ENCODE measurements at places on chromosomes 4 and X.

- H3K4me3 ChIP-seq, result no peak overlapping the region
- peaks cover 26% of the 10 kb centered on the region for H3K27me3 ChIP-seq
- DNase-seq, result no peak
- peaks cover 28% of the 10 kb centered on the region for H3K4me1 ChIP-seq
- H3K36me3 ChIP-seq, result no peaks in the 10 kb centered on the region
- H3K27ac ChIP-seq, result no peak overlapping the region
Observed at GRCh38 chr4:123672987-123673386, 276.4 kb downstream of the SPRY1 start.

- no peaks in the 10 kb centered on the region for H3K36me3 ChIP-seq
- H3K4me1 ChIP-seq, result no peaks in the 10 kb centered on the region
- DNase-seq, result no peak
- H3K27me3 ChIP-seq, result no peaks in the 10 kb centered on the region
- H3K4me3 ChIP-seq, result no peak overlapping the region
Observed at GRCh38 chr4:177125656-177126055, 184.0 kb upstream of the NEIL3 start.

- peaks cover 10% of the 10 kb centered on the region for H3K4me1 ChIP-seq
- H3K4me3 ChIP-seq, result peak overlapping the region; percentile 73
- no peaks in the 10 kb centered on the region for H3K36me3 ChIP-seq
- H3K27ac ChIP-seq, result peak overlapping the region; percentile 77
Observed at GRCh38 chrX:18674417-18674787, 2.5 kb upstream of the RS1 start.

- H3K27me3 ChIP-seq, result peaks cover 18% of the 10 kb centered on the region
- no peaks in the 10 kb centered on the region for H3K4me1 ChIP-seq
- H3K36me3 ChIP-seq, result no peaks in the 10 kb centered on the region
- no peak overlapping the region for H3K27ac ChIP-seq
- no peak for DNase-seq
Observed at GRCh38 chr4:140187316-140187695, 33.3 kb upstream of the MAML3 start.

GRCh38 chr4:102522031-102522440 lies 20.9 kb downstream of the NFKB1 start:
- peaks cover 89% of the 10 kb centered on the region for H3K4me1 ChIP-seq
- H3K27me3 ChIP-seq, result no peaks in the 10 kb centered on the region
- H3K4me3 ChIP-seq, result no peak overlapping the region
- no peak for DNase-seq
- H3K36me3 ChIP-seq, result peaks cover 44% of the 10 kb centered on the region
- peak overlapping the region; percentile 25 for H3K27ac ChIP-seq

DNA sequence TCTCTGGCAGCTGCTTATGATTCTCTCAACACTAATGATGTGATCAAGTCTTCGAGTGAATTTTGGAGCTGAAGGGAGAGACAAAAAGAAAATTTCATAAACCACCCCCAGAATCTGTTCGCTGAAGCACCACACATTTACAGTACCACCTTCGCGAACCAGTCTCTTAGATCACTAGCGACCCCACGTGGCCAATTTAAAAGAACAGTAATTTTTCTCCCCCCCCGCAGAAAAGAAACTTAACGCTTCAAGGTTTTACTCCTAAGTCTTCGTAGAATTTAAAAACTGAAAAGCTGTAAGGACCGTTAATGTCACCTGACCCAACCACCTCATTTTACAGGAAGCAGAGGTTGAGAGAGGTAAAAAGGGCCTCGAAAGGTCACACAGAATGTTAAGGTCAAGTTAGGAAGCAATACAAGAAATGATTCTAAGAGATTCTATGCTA lies 187.5 kb downstream of the QDPR start:
- DNase-seq, result peak; percentile 70
- H3K27ac ChIP-seq, result peak overlapping the region; percentile 48
- peaks cover 15% of the 10 kb centered on the region for H3K4me1 ChIP-seq
- H3K27me3 ChIP-seq, result peaks cover 3% of the 10 kb centered on the region
- no peaks in the 10 kb centered on the region for H3K36me3 ChIP-seq
- H3K4me3 ChIP-seq, result no peak overlapping the region

DNA sequence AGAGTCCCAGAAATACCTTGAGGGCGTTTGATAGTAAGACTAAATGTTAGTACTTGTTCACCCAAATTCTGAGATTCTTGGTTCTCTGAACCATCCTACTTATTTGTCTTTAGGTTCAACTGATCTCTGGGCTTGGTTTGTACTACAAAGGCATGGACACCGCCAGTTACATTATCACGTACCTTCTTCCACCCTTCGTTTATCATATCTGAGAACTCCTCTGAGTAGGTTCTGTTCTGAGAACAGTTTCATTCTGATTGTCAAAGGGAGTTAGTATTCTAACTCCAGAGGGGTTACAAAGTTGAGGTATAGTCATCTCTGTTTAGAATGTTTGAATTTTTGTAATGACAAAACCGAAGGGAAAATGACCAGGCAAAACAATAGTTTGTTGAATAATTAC lies 19.3 kb downstream of the ZFX start:
- H3K27me3 ChIP-seq, result no peaks in the 10 kb centered on the region
- no peak for DNase-seq
- H3K4me1 ChIP-seq, result peaks cover 25% of the 10 kb centered on the region
- no peak overlapping the region for H3K4me3 ChIP-seq
- H3K27ac ChIP-seq, result peak overlapping the region; percentile 6
- H3K36me3 ChIP-seq, result peaks cover 30% of the 10 kb centered on the region

GRCh38 chrX:24023544-24023943 lies 3.4 kb downstream of the KLHL15 start:
- H3K36me3 ChIP-seq, result peaks cover 30% of the 10 kb centered on the region
- peak overlapping the region; percentile 86 for H3K27ac ChIP-seq

DNA sequence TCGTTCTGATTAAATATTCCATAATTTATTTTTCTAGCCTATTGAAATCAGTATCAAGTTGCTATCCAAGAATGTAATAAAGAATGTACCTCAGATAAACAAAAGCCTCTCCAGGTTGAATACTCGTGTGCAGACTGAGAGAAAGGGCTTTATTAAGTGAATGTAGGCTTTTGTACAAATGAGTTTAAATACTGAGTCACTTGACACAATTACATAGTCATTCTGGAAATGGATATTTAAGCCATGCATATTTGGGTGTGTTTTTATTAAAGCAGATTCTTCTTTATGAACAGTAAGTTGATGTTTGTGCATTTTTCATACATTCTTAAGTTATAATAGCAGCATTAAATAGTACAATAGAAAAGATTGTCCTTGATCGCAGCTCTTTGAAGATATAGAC lies 139.8 kb upstream of the GK2 start:
- H3K4me3 ChIP-seq, result no peak overlapping the region
- H3K27ac ChIP-seq, result no peak overlapping the region
- H3K4me1 ChIP-seq, result no peaks in the 10 kb centered on the region
- no peak for DNase-seq
- H3K27me3 ChIP-seq, result no peaks in the 10 kb centered on the region
